ENCODE measurements at places on chromosomes 4 and X.

GRCh38 chrX:136711147-136711546, 63.2 kb downstream of the CD40LG start:
- no peak for DNase-seq

GRCh38 chr4:109708990-109709389, 5.7 kb upstream of the CASP6 start:
- no peak for DNase-seq

- no peak for DNase-seq
Observed at GRCh38 chr4:179836179-179837075, 2394.2 kb upstream of the AGA start.

GRCh38 chr4:126701756-126702155, 931.0 kb upstream of the INTU start:
- DNase-seq = no peak

DNA sequence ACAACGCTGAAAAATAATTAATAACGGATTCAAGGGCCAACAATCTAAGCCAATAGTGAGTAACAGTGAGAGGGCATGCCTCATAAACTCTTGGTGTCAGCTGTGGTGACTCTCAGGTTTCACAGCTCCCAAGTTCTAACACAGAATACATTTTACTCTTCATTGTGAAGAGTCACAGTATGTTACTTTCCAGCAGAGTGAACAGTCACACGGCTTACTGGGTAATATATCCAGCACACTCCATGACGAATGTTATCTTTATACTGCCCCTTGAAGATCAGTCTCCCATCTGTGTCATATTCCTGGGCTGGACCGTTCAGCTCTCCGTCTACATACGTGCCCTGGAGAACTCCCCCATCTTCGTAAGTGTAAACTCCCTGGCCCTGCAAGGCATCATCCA, 23.1 kb downstream of the SETD7 start:
- DNase-seq = no peak

- no peak for DNase-seq
Observed at GRCh38 chrX:151870602-151871001, 42.1 kb upstream of the MAGEA4 start.

GRCh38 chr4:123505095-123506010, 108.8 kb downstream of the SPRY1 start:
- no peak for DNase-seq

- DNase-seq = no peak
Observed at GRCh38 chrX:51804741-51805140, 61.5 kb downstream of the GSPT2 start.

DNA sequence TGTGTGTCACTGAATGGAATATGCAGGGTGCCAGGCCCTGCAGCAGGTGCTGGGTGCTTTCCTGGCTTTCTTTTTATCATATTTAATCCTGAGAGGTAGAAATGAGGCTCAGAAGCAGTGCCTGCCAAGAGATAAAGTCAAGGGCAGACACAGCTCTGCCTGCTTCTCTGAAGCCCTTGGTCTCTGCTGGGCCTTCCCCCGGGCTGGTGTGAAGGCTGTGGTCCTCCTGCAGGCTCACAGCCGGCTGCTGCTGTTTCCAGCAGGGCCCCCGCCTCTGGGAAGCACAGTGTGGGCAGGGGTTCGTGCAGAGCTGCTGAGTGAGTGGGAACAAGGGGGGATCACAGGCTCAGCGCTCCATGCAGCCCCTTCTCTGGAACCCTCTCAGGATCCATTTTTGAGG, 49.6 kb downstream of the TBC1D14 start:
- DNase-seq = no peak

- no peak for DNase-seq
Observed at GRCh38 chr4:75229806-75230570, 284.2 kb downstream of the RCHY1 start.

DNA sequence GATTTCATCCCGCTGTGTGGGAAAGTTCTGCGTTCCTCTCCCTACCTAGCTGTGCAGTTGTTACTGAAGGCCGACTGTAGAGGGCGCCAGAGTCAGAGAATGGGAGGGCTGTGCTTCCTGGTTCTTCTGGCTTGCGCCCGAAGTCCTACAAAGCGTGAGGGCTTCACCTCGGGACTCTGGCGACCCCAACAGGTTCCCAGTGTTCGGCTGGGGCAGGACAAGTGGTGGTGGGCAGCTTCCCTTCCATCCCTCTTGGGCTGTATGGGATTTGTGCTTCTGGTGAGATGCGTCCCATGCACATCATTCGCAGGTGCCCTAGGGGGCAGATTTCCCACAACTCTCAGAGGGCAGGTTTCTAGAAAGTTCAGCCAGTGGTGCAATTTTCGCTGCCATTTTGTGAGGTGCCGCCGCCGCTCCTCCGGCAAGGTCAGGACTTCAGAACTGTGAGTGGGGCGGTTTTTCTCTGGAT, 27.3 kb downstream of the CT45A1 start:
- DNase-seq = peak; percentile 45

- peak; percentile 40 for DNase-seq
Observed at GRCh38 chr4:173370130-173370476, 651 bp upstream of the SAP30 start.

DNA sequence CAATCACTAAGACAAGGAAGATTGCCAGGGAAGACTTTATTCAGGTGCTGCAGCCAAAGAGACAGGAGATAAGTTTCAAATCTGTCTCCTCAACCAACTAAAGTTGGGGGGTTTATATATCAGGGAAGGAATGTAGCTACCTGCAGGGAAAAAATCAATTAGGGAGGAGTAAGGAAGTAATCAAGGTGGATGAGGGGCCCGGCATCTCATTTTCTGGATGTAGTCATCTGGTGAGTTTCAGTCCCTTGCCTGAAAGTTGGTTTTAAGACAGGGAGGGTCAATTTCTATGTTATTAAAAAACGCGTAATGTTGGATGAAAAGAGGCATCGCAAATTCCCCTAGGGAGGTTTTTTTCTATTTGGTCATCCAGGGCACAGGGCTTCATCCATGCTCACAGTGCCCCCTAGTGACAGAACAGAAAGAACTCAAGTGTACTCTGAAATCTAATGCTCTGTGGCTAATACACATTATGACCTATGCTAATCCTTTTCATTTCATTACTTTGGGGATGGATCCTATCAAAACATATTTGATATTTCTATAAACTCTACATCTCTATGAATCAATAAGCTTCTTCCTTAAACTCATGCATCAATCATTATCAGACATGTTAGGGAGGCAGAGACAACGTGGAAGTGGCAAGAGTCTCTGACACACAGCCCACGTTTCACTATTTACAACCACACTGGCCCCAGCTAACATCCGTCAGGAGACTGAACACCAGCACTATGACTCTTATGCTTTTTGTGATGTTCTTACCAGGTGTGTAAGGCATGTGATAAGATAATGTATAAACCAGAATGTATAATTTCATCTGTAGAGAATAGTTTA, 1577.0 kb upstream of the TENM3 start:
- no peak for DNase-seq

DNA sequence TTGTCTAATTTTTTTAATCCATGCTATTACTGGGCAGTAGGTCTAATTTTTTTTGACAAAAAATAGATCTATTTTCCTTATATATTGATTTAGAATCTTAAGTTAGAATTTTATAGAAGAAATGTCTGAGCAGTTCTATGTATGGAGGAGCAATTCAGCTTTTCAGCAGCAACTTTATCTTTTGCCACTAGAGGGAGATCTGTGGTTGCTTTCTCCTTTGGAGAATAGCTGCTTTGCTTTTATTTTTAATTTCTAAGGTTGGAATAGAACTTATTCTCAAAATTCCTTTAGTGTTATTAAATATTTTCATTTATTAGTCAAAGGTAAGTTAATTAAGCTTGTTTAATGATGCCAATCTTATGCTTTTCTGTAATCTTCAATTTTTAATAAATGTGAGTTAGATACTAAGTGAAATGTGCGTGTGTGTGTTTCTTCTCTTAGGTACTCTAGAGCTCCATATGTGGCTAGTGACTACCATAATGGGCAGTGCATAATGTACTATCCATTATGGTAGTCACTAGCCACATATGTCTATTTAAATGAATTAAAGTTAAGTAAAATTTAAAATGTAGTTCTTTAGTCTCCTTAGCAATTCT, 29.3 kb downstream of the FAM199X start:
- DNase-seq = no peak

Data from stimulated activated CD4-positive, alpha-beta T cell treated with anti-CD3 and anti-CD28 coated beads, Interleukin-15, amount 100 ng/mL, for 48 hours (primary cell).